Right cardiac atrium (tissue), 5 donors: ENCODE measurements at places on chromosomes 6 and 20. TPM values are rescaled to one million over a fixed set of nuclear protein-coding genes. Genes with fewer than 3 reads are reported as not detected.

Gene IP6K3
- 14.4 TPM for polyA plus RNA-seq

Gene FGD2
- polyA plus RNA-seq: 5.1 TPM

DNA sequence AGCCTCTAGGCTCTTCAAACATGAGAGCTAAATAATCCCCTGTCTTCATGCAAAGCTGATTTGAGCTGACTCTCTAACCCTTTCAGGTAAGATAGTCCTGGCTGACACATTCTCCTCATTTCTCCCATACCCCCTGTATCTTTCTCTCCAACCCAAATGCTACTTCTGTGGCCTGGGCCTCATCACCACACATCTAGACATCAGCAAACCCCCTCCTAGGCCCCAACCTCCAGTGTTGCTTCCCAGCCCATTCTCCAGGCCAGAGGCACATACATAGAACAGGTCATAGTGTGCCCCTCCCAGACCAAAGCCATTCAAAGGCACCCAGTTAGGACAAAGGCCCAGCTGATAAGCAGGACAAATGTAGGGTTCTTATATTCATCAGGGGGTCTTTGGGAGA, 84.9 kb downstream of the ANKRD60 start:
- no peak for DNase-seq

Gene CABLES2
- 10.9 TPM for polyA plus RNA-seq

- DNase-seq: no peak
Observed at GRCh38 chr6:154242617-154243357, 113.8 kb downstream of the IPCEF1 start.

DNA sequence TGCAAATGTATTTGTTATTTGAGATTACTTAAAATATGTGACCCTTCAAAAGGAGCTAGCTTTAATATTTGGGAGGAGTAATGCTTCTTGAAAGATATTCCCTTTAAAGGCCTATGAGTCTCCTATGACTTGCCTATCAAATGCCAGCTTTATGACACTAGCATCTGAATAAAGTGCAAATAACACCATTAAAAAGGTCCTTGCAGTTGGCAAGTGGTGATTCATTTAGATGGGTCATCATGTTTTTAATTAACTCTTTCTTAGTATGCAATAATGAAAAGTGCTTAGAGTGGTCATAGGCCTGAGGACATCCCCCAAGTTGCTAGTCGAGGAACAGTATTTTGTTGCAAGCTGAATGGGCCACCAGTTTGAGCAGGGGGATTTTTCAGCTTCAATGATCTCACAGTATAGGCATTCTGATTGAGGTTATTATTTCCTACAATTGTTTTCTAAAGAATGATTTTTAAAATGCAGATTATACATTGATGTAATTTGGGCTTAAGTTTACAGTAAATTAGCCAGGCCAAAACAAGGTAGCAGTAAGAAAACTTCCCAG, 3.7 kb upstream of the CD2AP start:
- DNase-seq: no peak

DNA sequence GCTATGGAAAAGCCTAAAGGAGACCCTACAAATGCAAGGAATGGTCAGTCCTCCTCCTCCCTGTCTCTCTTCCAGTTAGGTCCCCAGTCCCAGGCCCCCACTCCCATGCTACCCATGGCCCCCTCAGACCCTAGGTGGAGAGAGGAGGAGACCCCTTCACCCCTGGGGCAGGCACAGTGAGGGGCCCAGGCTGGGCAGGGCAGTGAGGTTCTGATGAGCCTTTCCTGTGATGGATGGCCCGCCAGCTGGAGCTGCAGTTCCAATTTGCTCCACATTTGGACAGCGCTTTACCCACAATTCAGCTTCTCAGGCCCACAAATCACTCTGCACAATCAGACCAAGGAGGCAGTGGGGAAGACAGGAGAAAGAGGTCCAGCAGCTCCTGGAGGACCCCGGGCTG, 37.3 kb upstream of the MLN start:
- DNase-seq: no peak

GRCh38 chr6:35142588-35143569, 1.7 kb upstream of the TCP11 start:
- DNase-seq: no peak

Gene SAMD3
- polyA plus RNA-seq: 0.11 TPM

DNA sequence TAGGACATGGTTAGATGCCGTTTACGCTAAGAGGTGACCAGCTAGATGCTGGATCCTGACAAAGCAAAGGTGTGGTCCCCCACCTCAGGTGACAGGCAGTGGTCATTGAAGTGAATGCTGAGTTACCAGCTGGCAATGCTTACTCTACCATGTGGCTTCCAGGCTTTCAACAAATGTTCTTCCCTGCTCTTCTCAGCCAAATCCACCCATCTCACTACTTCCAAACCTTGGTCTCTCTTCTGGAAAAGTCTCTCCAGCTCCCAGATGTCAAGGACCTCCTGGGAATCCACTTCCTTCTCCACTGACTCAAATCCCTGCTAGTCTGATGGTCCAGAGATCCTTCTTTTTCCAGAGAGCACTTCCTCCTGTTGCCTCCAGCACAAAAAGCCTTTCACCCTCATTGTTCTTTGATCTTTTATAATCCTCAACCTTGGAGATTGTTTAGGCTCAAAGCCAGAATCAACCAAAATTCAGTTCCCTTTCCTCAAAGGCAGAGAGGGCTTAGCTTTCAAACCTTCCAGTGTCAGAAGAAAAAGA, 228.0 kb downstream of the ZNF217 start:
- DNase-seq: no peak

GRCh38 chr6:14212020-14212419, 94.4 kb downstream of the CD83 start:
- DNase-seq: no peak

Gene STX16
- polyA plus RNA-seq: 28.8 TPM

DNA sequence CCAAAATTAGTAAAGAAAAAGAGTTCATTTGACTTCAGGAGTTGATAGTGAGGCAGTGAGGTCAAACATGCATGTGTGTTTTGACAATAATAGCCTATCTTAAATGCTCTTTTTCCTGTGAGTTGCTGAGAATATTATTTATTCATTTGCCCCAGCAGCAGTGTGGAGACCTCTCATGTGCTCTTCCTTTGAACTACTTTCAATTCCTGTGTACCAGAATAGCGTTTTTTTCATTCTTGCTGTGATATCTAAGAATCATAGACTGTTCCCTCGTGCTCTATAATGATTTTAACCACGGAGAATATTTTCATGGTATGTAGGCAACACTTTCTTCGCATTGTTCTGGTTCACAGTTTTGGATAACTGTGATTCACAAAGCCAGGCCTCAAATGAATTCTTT, 5.2 kb downstream of the CDYL start:
- no peak for DNase-seq

- DNase-seq: no peak
Observed at GRCh38 chr20:35885212-35885611, 69.1 kb downstream of the SCAND1 start.

Gene MYB
- not detected for polyA plus RNA-seq

GRCh38 chr6:162217811-162218493, 509.6 kb downstream of the PRKN start:
- no peak for DNase-seq
